ENCODE measurements at places on chromosomes 3 and 15.
A peak's percentile ranks its signal among the peaks of the same experiment; 100 is the strongest.

GRCh38 chr3:105865016-105865623 lies 3.7 kb downstream of the CBLB start:
- no peak for DNase-seq

- DNase-seq = no peak
Observed at GRCh38 chr15:28915041-28915810, 29.5 kb downstream of the APBA2 start.

DNA sequence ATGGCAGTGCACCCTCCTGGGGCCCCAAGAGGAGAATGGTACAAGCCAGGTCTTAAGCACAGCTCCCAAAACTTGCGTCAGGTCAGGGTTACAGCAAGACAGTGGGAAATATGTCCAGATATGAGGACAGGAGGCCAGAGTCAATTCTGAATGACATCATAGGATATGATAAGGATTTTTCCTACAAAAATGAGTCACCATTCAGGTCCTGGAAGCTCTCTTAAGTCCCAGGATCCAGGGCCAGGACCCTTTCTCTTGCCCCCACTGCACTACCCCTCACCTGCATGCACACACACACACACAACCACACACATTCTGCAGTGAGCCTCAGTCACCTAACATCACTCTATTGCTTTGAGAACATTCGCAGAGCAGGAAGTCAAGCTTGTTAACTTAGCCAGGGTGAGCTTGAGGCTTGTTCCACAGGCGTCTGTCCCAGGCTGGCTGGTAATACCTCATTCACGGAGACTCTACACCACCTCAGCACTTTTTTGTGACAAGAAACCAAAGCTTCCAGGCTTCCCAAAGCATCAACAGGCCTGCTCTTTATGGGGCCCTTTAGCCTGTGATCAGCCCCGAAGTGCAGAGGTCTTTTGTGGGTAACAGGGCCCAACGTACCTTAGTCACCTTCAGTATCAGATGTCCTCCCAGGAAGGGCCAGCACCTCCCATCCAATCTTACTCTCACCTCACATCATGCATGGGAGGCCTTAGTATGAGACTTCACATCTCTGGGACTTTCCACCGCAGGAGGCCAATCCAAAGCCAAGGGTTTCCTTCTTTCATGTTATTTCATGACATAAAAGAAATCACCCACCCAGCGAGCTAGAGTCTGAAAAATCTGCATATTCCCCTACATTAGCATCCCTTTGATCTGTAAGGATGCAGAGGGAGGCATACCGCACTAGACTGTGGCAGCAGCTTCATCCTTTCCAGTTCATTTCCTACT lies 74.0 kb upstream of the LIPC start:
- peak; percentile 54 for DNase-seq

GRCh38 chr15:81511138-81511537 lies 137.1 kb upstream of the TMC3 start:
- no peak for DNase-seq

DNA sequence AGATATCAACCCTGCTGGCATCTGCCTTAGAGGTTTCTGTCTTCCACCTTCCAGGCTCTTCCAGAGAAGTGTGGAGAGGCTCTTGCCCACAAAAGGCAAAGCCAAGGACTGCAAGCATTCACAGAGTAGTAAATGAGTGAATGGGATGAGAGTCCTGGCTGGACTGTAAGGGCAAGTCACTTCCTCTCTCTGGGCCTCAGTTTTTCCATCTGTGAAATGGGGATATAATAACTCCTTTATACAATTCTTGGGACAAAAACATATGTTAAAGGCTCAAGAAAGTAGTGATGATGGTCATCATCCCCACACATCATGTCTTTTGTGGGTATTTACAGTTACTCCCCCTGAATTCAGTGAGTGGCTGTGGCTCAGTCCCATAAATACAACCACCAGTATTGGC lies 10.7 kb upstream of the FGD5 start:
- no peak for DNase-seq

DNA sequence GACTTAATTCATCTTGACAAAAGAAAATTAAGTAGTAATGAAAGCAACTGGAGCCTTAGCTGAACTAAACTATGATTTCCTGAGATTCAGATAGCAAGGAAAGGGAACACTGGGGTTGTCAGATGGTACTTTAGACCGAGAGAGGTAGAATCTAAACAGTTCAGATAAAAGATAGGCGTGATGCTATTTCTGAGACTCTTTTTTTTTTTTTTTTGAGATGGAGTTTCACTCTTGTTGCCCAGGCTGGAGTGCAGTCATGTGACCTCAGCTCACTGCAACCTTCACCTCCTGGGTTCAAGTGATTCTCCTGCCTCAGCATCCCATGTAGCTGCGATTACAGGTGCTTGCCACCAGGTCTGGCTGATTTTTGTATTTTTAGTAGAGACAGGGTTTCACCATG lies 279.9 kb upstream of the UMPS start:
- no peak for DNase-seq

- no peak for DNase-seq
Observed at GRCh38 chr3:66693461-66694031, 192.7 kb upstream of the LRIG1 start.

DNA sequence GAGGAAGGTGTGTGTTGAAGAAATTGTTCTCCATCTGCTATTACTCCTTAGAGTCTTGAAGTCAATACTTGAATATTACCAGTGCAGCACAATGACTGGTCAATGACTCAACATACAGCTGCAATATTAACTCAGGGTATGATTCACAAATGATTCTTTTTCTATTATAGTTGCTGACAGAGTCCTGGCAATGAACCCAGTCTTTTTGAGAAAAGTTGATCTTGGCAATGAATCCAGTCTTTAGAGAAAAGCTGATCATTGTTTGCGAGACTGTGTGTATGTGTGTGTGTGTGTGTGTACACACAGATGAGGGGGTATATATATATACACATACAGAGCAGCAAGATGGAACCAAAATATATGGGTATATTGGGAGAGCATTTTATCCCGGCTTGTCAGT lies 315.1 kb downstream of the ZNF385D start:
- DNase-seq = no peak

GRCh38 chr3:106018929-106019550 lies 150.2 kb upstream of the CBLB start:
- DNase-seq = no peak

DNA sequence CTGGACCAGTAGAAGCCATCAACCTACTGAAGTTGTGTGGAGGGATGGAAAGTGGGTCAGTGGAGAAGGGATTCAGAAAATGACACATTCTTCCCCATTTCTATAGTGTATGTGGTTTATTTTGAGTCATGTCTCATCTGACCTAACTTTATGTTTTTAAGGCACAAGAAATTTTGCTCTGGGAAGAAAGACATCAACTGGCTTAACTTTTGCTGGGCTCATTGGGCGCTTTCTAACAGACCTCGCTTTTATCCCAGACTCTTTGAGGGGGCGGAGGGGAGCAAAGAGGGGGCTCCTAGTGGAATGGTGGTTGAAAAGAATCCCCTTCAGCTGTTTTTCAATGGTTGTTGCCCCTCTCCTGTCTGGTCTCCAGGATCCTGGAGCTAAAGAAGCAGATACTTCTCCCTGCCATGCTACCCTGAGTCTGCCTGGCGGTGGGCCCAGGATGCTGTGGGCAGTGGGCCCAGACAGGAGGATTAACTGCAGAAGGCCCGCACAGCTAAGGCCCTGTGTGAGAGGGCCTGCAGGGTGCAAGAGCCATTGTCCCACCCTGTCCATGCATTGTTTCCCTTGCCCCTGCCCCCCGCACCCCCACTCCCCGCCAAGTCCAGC lies 14.5 kb downstream of the CSRNP1 start:
- DNase-seq = no peak

GRCh38 chr3:187737006-187737367 lies 8.3 kb downstream of the BCL6 start:
- no peak for DNase-seq

GRCh38 chr15:101135532-101136166 lies 116.2 kb downstream of the CHSY1 start:
- DNase-seq = no peak

DNA sequence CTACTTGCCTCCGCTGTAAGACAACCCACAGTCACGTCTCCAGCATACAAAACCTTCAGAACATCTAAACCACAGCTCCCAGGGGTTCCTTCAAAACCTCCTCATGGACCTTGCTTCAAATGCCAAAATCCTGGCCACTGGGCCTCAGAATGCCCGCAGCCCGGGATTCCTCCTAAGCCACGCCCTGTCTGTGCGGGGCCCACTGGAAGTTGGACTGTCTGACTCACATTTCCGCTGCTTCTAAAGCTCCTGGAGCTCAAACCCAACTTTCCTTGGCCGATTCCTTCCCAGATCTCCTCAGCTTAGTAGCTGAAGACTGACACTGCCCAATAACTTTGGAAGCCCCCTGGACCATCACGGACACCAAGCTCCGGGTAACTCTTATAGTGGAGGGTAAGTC lies 17.9 kb upstream of the OR5H6 start:
- DNase-seq = no peak

DNA sequence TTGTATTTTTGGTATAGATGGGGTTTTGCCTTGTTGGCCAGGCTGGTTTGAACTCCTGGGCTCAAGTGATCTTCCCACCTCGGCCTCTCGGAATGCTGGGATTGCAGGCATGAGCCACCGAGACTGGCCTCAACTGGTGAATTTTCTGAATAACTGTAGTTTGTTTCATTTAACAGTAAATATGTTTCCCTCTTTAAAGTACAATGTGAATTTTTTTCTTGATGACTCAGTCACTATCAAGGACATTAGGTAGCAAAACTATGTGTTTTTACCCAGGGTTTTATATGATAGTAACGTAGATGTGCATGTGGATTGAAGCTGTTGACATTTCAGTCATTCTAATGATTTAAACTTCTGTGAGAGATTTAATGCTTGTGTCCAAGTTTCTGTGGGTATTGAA lies 40.2 kb upstream of the MAPKBP1 start:
- no peak for DNase-seq

GRCh38 chr3:45806072-45806471 lies 9.7 kb upstream of the SLC6A20 start:
- DNase-seq = no peak

GRCh38 chr3:192904632-192905289 lies 12.9 kb downstream of the MB21D2 start:
- no peak for DNase-seq

DNA sequence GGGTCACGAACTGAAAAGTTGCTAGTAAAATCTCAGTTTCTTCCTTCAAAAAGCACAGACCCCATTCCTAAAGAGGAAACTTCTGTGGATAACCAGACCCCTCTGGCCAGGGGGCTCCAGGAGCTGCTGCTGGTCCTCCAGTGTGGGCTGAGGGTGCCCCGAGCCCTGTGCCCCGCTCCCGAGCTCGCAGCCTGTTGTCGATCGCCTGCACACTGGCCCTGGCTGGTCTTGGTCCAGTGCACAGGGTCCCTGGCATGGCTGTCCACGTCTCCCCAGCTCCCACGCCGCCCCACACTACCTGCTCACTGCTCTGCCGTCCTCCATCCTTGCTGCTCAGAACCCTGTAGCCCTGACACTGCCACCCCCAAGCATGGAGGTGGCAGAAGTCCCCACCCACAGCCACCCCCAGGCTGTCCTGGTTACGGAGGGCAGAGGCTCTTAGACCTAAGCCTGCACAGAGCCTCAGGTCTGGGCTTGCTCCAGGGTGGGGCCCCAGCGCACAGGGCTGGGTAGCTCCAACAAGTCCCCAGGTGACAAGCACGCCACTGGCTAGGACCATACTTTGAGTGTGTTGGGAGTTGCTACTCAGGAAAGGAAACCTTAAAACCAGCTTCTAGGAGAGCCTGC lies 87.0 kb downstream of the PLXNA1 start:
- DNase-seq = no peak

DNA sequence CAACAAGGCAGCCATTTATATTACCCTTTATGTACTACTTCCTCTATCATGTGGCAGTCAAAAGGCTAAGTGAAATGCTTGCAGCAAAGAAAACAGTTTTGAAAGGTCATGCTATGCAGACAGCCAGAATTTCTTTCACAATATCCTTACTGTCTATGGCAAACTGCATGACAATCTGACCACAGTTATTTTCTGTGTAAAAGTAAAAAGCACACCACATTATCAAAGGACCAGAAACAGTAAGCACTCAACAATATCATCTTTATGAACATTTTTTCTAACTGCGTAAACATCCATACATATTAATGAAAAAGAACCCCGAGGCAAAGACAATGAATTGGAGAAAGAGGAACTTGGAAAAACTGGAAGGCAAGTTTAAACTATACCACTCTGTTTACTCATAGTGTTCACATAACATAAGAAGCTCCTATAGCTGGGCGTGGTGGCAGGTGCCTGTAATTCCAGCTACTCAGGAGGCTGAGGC lies 47.9 kb downstream of the PIK3CB start:
- DNase-seq = no peak

GRCh38 chr3:126773167-126773566 lies 69.1 kb downstream of the CHCHD6 start:
- DNase-seq = no peak

GRCh38 chr3:123667784-123668183 lies 82.9 kb upstream of the HACD2 start:
- no peak for DNase-seq

DNA sequence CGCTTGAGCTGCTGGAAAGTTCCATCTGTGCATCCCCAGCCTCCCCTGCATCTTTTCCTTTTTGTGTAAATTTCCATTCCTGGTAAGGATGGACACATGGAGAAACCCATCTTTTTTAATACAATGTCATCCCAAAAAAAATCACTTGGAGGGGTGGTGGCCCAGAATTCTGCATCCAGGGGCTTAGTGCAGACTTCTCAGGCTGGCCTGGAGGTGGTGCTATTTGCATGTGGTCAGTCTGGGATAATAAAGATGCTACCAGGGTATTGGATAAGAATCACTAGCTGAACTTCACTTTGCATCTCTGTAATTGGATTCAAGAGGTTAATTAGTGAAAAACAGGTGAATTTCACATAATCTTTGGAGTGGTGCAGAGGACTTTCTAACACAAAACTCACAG lies 1.8 kb upstream of the ZSCAN2 start:
- peak; percentile 49 for DNase-seq

GRCh38 chr3:168053115-168053514 lies 42.6 kb downstream of the GOLIM4 start:
- no peak for DNase-seq

DNA sequence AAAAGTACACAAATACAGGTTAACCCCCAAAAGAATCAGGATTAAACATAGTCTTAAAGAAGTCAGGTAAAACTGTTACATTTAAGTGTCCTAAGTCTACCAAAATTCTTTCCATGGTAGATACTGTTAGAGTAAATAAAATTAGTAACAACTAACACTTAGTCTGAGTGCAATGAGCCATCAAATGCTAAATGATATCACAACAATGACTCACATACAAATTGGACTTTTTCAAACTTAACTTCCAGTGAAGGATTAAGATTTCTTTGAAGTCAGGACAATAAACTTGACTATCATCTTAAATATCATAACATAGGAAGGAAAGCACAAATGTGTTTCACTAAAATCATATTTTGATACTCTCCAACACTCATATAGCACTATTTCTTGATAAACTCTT lies 43.9 kb downstream of the ZNF148 start:
- DNase-seq = no peak

DNA sequence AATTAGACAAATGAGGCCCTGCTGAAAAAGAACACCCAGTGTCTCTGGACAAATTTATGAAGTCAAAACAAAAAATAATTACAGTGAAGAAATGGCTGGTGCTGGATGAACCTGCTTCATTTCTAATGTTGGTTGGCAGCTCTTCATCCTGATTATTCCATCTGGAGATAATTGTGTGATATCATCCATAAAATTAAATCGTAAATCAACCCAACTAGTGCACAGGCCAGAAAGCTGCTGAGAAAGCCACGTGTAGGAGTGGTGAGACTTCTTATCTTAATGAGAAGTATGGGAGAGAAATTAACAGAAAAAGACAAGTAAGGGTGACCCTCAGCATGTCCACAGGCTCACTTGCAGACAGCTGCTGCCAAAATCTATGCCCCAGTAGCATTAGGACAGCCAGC lies 465.2 kb upstream of the TGFBR2 start:
- no peak for DNase-seq
